ENCODE measurements at places on chromosomes 3 and 15.

DNA sequence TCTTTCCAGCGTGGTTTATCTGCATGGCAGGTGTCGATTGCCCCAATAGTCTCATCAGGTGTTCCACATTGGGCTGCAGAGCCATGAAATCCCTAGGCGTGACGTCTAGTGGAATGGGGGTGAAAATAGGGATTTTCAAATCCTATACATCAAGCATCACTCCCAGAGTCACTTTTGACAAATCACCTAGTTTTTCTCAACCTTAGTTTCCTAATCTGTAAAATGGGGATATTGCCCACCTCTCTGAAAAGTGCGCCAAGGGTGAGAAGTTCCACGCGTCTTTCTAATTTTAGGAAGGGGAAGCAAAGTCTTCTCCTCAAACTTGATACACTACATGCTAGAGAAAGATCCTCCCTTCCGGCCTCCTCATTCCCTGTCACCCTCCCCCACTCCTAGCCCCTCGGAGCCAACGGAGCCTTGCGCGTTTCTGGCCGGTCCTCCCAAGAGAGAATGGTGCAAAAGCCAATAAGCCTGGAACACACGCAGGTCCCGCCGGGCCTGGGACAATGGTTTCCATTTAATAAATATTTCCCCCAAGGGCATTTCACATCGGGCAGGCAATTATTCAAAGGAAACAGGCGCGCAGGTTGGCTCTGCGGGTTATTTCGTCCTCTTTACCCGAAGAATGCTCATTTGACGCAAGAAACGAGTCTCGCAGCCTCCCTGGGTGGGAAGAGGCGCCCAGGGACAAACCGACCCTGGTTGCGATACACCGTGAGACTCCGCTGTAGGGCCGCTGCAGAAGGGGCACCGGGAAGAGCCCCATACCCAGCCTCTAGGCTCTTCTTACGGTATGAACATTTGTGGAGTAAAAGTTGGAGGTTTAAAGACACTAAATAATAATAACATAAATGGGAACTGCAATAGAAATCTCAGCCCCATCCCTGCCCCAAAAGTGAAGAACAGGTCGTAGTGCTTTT lies 1.2 kb upstream of the SOX14 start:
- H3K4me1 ChIP-seq, result no peaks in the 10 kb centered on the region
- H3K36me3 ChIP-seq, result no peaks in the 10 kb centered on the region
- no peak overlapping the region for H3K27ac ChIP-seq
- DNase-seq, result no peak

DNA sequence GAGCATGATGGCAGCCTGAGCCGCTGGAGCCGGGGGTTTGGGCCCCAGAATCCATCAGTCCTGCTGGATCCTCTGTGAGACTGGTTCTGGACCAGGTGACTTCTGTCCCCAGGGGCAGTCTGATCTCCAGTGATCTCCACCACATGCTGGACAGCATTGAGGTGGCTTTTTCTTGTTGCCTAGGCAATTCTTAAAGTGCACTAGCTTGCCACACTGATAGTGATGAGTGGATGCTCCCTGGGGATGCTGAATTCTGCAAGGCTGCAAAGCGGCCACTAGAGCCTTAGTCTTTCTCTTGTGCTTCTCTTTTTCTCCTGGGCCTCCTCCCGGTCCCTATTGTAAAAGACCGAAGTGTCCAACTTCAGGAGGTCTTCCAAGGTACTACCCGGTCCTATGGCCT lies 70.4 kb upstream of the ATP11B start:
- no peak for DNase-seq
- no peak overlapping the region for H3K27ac ChIP-seq
- H3K4me1 ChIP-seq, result no peaks in the 10 kb centered on the region
- H3K27me3 ChIP-seq, result no peaks in the 10 kb centered on the region

- no peaks in the 10 kb centered on the region for H3K36me3 ChIP-seq
- no peaks in the 10 kb centered on the region for H3K4me1 ChIP-seq
- no peak overlapping the region for H3K27ac ChIP-seq
These were observed 160.6 kb upstream of the POU1F1 start for GRCh38 chr3:87436781-87437543.

DNA sequence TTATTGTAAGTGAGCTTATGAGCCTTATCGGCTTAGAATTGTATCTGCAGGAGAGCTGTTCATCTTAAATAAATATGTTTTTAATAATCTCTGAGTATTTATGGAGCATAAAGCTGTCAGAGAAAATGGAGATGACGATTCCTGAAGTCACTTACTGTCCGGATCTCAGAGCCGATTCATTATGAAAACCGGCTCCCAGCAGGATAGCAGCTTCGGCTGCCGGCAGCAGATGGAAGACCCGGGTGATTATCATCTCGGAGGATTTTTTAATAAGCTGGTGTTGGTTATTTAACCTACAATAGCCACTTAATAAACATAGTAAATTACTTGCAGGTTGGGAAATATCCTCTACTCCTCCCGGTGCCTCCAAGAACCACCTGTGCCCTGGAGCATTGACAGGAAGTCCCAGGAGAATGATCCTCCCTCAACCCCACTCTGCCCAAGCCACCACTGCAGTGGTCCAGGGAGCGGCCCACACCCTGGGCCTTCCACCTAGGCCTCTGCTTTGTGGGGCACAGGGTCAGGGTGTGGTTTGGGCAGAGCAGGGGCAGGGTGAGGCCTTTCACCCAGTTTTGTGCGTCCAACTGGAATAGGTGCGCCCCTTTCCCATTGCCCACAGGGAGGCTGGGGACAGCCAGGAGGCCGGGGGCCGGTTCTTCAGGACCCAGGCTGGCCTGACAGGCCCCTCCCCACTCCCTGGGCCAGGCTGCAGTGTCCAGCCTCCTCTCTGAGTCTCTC lies 42.2 kb upstream of the PRR23E start:
- no peak overlapping the region for H3K4me3 ChIP-seq
- H3K27me3 ChIP-seq, result no peaks in the 10 kb centered on the region
- no peaks in the 10 kb centered on the region for H3K4me1 ChIP-seq
- no peak for DNase-seq
- H3K27ac ChIP-seq, result no peak overlapping the region

- H3K36me3 ChIP-seq, result no peaks in the 10 kb centered on the region
- peak overlapping the region; percentile 38 for H3K27ac ChIP-seq
- DNase-seq, result no peak
- H3K4me3 ChIP-seq, result no peak overlapping the region
- H3K27me3 ChIP-seq, result no peaks in the 10 kb centered on the region
These were observed 215.9 kb upstream of the CTDSPL start for GRCh38 chr3:37645517-37646380.

DNA sequence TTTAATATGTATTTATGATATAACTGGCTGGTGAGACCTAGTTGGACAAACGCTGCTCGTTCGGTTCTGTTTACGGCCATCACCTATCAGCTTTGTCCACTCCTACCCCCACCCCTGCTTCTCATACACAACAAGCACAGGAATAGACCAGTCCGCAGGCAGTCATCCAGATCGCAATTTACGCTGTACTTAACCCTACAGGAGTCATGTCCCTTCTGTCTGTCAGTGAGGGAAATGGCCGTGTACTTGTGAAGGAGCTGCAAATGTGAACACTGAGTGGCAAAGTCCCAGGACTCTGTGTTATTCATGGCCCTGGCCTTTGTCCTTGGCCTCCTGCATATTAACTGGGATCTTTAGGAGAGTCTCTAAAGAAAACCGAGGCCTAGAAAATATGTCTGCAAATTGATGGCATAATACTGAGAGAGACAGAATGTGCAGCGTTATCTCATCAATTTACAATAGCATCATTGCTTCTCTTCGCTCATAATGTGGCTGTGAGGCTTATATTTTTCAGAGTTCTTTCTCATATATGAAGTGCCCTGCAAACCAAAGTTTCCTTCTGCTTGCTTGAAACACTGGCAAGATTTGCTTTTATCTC lies 7.2 kb upstream of the ABHD10 start:
- H3K27ac ChIP-seq, result no peak overlapping the region
- DNase-seq, result no peak
- H3K27me3 ChIP-seq, result no peaks in the 10 kb centered on the region

GRCh38 chr3:190596349-190597285 lies 82.7 kb downstream of the IL1RAP start:
- H3K27me3 ChIP-seq, result no peaks in the 10 kb centered on the region
- H3K27ac ChIP-seq, result no peak overlapping the region
- DNase-seq, result no peak
- H3K36me3 ChIP-seq, result no peaks in the 10 kb centered on the region
- no peaks in the 10 kb centered on the region for H3K4me1 ChIP-seq

DNA sequence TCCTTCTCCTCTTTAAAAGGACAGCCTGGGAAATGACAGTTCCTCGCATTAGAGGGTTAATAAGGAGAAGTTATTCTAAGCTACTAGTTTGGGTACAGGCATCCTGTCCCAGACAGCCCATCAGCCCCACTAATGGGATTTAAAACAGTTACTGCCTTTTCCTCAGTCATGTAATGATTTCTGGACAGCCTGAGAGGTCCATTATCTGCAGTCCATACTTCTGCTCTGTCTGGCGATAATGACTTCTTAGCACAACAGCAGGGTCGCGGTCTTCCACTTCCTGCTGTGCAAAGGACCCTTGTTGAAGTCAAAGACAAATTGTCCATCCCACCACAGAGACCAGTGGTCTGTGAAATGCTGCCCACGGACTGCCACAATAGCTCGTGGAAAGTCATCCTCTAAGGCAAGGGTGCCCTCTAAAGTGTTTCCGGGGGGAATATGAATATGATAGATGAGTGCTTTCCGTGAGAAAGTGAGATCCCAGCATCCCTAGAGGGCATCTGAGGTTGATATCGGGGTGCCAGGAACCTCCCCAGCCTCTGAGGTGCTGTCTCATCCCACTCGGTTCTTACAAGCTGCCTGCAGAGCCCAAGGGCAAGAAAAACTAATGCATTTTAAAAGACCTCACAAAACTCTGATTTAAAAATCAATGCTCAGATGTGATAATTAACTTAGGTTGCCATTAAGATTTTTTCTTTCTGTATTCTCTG lies 100.7 kb downstream of the SHOX2 start:
- no peak overlapping the region for H3K27ac ChIP-seq
- H3K4me1 ChIP-seq, result no peaks in the 10 kb centered on the region
- no peaks in the 10 kb centered on the region for H3K36me3 ChIP-seq
- H3K27me3 ChIP-seq, result no peaks in the 10 kb centered on the region
- DNase-seq, result no peak
- H3K4me3 ChIP-seq, result no peak overlapping the region

- no peak overlapping the region for H3K4me3 ChIP-seq
- DNase-seq, result no peak
- no peaks in the 10 kb centered on the region for H3K27me3 ChIP-seq
- no peaks in the 10 kb centered on the region for H3K36me3 ChIP-seq
These were observed 328.9 kb upstream of the RBMS3 start for GRCh38 chr3:28951772-28952556.
